ENCODE measurements at places on chromosomes 13 and 19.

DNA sequence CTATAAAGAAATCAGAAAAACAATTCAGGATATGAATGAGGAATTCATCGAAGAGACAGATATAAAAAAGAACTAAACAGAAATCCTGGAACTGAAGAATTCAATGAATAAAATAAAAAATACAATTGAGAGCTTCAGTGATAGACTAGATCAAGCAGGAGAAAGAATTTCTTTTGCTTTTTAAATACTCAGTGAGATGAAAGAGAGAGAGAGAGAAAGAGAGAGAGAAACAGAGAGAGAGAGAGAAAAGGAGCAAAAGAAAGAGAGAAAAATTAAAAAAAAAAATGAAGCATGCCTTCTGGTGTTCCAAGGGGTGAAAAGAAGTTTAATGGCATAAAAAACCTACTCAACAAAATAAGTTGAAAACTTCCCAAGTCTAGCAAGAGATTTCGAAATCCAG, 22.0 kb upstream of the SLC7A9 start:
- DNase-seq = no peak

DNA sequence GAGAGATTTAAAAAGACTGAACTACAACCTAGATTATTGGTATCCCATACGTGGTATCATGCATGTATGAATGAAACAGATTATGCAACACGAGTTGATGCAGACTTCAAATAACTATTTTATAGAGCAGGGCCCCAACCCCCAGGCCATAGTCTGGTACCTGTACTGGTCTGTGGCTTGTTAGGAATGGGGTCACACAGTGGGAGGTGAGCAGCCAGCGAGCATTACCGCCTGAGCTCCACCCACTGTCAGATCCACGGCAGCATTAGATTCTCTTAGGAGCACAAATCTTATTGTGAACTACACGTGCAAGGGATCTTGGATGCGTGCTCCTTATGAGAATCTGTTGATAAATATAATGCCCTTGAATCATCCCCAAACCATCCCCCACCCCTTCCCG, 320.2 kb downstream of the TBC1D4 start:
- no peak for DNase-seq

- DNase-seq = peak; percentile 55
These were observed 441.5 kb upstream of the KLF12 start for GRCh38 chr13:74575729-74576125.

DNA sequence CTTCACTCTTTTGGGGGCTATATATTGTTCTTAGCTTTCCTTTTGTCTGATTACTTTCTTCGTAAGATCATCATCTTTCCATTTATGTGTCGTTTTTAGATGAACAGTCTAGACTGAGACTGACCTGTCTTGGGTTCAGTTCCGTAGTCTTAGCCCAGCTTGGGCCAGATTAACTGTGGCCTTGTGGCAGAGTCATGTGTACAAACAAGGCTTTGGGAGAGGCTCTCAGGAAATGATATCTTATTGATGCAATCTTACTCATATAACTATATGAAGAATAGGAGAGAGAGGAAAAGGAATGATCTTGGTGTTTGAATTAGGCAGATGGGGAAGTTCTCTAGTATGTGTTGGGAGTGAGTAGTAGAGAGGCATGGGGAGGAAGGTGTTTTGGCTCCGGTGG, 6.8 kb upstream of the ERCC5 start:
- DNase-seq = no peak

GRCh38 chr13:42968906-42969305, 23.1 kb downstream of the EPSTI1 start:
- no peak for DNase-seq

- DNase-seq = no peak
These were observed 63.0 kb downstream of the LRCH1 start for GRCh38 chr13:46615888-46616531.
